HS-5 (cell line): ENCODE measurements at places on chromosomes 5 and 9.

DNA sequence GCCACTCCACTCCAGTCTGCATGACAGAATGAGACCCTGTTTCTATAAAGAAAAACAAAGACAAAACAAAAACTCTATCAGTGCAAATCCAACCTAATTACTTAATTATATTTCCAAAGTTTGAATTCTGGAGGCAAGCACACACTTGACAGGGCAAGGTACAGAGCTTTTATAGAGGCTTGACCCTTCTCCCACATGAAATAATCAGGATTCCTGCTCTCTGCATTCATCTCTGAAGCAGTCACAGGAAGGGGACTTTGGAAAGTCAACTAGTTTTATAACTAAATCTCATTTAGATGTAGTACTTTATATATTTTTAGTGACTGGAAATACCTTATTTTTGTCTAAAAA is 91.9 kb upstream of the CHD1 start:
- no peak for DNase-seq

- no peak for DNase-seq
Observed at GRCh38 chr5:141997358-141997960, 15.4 kb downstream of the GNPDA1 start.

- no peak for DNase-seq
Observed at GRCh38 chr5:39177631-39177964, 41.8 kb downstream of the FYB1 start.

- DNase-seq = no peak
Observed at GRCh38 chr5:67045816-67046740, 150.5 kb downstream of the CD180 start.

DNA sequence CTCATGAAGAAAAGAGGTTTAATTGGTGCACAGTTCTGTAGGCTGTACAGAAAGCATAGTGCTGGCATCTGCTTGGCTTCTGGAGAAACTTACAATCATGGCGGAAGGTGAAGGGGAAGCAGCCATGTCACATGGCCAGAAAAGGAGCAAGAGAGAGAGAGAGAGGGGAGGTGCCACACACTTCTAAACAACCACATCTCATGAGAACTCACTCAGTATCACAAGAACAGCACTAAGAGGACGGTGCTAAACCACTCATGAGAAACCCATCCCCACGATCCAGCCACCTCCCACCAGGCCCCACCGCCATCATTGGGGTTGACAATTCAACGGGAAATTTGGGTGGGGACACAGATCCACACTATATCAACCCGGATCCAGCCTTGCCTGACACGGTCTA is 28.8 kb upstream of the IER5L start:
- no peak for DNase-seq

DNA sequence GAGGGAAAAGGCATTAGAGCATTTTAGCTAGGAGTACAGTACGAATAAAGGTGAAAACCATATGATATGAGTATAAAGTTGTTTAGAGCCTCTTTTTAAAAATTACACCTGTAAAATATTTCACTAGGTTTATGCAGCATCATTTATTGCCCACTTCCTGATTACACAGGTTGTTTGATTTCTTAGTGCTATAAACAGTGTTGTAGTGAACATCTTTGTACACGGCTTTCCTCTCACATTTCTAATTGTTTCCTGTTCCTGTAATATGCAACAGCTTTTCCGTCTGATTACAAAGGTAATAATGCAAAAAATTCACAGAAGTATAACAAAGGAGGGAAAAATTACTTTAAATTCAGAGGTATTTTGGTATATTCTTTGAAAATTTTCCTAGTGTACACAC is 13.0 kb downstream of the STOM start:
- DNase-seq = no peak

DNA sequence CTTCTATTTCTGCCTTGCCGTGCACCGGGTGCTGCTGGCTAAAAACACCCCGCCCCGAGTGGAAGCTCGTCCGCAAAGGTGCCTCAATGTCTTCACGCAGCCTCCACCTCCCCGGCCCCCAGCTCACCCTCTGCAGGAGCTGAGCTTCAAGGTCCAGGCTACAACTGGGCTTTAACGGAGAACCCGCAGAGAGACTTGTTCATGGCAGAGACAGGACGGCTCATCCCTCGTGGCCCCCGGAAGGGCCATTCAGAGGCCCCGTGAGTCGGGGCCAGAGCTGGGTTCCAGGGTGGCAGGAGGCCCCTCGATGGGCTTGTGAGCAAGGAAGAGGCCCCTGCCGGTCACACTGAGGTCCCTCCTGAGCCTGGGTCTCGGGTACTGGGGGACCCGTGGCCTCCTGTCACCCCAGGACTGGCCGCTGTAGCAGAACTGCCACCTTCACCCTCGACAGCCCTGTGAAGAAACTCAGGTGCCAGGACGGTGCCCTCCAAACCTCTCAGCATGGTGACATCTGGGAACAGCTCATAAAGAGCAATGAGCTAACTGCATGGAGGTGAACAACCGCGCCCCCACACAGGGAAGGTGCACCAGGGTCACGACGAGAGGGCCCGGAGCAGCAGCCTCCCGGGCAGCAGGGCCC is 58.0 kb upstream of the UBAC1 start:
- DNase-seq = no peak

GRCh38 chr9:34552986-34553385 is 30.2 kb upstream of the ENHO start:
- no peak for DNase-seq

DNA sequence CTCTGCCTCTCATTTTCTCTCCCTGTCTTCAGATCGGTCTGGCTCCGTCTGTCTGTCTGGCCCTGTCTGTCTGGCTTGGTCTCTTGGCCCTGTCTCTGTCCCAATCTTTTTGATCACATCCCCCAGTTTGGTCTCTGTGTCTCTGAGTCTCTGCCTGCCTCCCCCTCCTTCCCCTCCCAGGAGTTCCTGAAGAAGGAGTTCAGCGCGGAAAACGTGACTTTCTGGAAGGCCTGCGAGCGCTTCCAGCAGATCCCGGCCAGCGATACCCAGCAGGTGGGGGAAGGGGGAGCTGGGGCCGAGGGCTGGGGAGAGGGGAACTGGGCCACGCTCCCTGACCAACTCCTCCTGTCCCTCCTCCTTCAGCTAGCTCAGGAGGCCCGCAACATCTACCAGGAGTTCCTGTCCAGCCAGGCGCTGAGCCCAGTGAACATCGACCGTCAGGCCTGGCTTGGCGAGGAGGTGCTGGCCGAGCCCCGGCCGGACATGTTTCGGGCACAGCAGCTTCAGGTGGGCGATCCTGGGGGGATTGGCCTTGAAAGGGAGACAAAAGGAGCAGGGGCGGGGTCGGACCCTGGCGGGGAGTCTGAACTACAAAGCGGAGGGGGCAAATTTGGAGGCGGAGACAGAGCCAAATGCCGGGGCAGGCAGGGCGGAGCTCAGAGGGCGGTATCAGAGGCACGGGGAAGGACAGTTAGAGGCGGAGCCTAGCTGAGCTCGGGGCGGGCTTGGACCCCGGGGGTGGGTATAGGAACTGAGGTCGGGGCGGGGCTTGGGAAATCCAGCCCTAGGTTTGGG is 9.0 kb downstream of the RGS14 start:
- DNase-seq = no peak

DNA sequence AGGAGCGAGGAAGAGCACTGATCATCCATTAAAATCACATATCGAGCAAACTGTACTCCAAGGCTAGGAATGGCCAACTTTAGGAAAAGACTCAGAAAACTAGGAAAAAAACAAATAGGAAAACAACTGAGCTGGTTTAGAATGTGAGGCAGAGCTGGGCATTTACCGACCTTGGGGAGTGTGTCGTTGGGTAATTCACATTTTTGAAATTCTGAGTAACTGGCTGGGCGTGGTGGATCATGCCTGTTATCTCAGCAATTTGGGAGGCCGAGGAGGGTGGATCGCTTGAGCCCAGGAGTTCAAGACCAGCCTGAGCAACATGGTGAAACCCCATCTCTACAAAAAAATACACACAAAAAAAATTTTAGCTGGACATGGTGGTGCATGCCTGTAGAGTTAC is 70.1 kb downstream of the ZFAND5 start:
- no peak for DNase-seq

GRCh38 chr5:38048400-38048799 is 208.6 kb upstream of the GDNF start:
- DNase-seq = no peak

DNA sequence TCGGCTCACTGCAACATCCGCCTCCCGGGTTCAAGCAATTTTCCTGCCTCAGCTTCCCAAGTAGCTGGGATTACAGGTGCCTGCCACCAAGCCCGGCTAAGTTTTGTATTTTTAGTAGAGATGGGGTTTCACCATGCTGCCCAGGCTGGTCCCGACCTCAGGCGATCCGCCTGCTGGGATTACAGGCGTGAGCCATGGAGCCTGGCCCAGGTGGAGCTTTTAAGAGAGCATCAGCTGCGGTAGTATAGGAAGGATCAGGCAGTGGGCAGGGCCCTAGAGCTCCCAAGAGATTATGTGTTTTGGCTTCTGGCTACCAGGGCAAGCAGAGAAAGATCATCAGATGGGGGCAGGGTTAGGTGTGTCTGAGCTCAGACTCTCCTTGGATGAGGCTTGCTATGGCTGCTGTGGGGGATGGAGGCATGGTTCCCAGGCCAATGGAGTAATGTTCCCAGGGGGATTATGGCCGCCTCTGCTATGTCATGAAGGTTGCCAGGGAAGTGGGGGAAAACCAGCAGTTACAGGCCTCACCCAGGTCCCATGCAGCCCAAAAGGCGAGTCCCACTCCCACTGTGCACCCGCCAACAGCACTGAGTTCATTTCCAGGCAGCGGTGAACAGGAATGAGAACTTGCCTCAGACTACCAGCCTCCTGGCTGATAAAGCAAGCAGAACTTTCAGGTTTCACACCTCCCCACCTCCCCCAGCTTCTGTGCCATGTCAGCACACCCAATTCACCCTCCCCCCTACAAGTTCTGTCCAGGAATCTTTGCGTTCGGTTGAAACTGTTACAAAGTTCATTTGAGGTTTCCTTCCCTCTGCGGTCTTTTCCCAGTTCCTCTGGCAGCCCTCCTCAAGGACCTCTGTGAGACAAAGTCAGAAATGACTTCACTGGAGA is 507.6 kb downstream of the SPATA31D1 start:
- no peak for DNase-seq

- DNase-seq = no peak
Observed at GRCh38 chr9:133784731-133785561, 46.8 kb upstream of the SARDH start.

- no peak for DNase-seq
Observed at GRCh38 chr5:180173875-180174586, 35.0 kb downstream of the RASGEF1C start.

DNA sequence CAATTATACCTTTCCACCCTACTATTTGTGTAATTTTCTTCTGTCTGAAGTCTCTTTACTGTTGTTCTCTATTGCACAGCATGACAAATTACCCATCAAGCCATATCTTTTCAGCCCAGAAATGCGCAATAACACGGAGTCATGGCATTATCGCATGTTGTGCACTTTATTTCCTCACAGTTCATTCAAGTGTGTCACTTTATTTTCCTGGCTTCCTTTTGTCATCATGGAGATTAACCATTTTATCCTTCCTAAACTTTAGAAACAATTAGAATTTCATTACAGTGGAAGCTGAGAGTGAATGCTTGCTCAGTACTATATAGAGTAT is 41.3 kb upstream of the MEF2C start:
- no peak for DNase-seq

GRCh38 chr9:121671612-121672155 is 20.2 kb downstream of the DAB2IP start:
- DNase-seq = no peak

DNA sequence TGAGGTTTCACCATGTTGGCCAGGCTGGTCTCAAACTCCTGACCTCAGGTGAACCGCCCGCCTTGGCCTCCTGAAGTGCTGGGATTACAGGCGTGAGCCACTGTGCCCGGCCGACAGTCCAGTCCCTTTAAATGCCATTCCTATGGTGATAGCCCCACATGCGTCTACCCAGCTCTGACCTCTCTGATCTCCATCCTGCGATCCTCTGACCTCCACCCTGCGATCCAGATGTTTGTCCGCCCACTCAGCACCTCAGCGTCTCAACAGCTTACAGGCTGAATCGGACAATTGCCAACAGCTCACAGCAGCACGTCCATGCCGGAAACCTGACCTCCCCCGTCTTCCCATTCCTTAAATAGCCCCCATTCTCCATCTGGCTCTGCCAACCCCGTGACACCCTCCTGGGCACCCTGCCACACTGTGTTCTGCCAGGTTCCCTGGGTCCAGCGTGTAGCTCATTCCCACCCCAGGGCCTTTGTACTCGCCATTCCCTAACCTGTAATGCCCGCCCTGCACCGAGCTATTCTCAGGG is 44.0 kb upstream of the RNU6ATAC start:
- DNase-seq = no peak

DNA sequence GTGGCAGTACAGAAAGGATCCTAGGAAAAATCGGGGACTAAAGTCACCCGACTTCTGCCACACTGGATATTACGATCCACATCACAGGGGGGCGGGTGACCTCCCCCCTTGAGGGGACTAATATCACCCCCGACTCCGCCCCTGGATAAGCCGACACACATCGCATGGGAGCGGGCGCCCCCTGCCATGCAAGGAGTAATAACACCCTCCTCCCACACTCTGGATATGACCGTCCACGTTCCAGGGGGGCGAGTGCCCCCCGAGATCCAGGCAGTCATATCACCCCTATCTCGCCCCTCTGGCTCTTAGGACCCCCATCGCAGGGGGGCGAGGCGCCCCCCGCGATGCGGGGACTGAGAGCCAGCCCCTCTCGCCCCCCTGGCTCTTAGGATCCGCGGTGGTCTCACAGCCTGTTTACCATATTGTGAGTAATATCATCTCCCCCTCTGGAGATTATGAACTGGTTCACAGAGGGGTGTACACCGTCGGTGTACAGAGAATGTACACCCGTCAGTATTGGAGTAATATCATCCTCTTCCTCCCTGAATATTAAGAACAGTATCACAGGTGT is 423.0 kb downstream of the DIRAS2 start:
- DNase-seq = no peak

DNA sequence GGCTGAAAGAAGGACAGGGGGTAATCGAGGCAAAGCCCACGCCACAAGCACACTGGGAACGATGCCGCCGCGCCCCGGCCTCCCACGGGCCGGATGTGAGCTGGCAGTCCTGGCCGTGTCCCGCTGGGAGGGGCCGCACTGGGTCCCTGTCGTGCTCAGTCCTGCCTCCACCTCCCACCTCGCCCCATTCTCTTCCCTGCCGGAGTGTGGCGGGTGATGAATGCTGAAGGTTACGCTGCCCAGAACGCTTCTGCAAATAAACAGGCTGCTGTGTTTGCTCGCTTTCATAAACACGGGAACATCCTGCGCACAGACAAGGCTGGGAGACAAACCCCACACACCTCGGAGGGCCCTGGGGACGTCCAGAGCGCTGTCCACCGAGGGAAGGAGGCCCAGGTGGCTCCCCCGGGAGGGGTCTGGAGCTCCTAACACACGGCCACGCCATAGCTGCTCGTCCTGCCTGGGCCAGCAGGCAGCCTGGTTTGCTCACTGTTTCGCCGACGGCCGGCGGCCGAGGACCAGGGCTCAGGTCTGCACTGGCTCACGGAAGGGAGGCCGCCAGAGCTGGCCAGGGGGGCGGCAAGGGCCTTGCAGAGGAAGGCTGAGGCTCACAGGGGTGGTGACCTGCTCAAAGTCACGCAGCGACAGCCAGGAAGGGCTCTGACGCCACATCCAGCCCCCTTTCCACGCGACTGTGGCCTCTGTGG is 2.3 kb downstream of the DNLZ start:
- no peak for DNase-seq
